ENCODE measurements at places on chromosomes 4 and X.

GRCh38 chr4:128812442-128813235, 3.1 kb downstream of the JADE1 start:
- DNase-seq: peak; percentile 31

GRCh38 chrX:105458846-105459245, 238.4 kb upstream of the TEX13A start:
- no peak for DNase-seq

DNA sequence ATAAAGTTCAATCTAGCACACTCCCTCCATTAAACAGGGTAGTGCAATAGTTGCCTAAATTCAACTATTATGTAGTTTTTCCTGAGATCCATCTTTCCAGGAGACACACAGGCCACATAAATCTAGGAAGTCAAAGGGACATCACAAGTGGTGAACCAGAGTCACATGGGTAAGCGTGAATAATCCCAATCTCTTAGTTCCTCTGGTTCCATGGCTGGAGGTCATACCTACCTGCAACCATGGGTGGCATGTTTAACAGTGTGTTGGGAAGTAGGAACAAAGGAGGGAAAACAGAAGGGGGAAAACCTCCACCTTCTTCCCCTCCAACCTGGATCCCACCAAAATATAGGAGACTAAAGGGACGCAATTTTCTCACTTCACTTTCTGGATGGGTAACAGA, 2651.6 kb downstream of the ARAP2 start:
- no peak for DNase-seq

- no peak for DNase-seq
These were observed 88.0 kb upstream of the MAGEB18 start for GRCh38 chrX:26050099-26050498.

DNA sequence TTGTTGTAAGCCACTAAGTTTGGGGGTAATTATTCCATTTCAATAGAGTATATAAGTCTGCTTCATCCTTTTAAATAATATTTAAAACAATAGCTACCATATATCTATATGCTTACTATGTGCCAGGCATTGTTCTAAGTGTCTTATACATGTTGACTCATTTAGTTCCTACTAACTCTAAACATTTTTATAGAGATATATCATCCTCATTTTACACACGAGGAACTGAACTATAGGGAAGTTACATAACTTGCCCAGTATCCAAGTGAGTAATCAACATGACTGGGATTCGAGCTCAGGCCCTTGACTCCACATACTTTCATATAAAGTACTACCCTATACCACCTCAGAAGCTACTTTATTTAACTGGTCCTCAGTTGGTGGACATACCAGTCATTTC, 175.3 kb upstream of the RAI2 start:
- DNase-seq: peak; percentile 2

GRCh38 chr4:1463088-1463926, 57.1 kb upstream of the NKX1-1 start:
- DNase-seq: no peak

- no peak for DNase-seq
These were observed 360.5 kb downstream of the ZNF674 start for GRCh38 chrX:46184749-46185148.

DNA sequence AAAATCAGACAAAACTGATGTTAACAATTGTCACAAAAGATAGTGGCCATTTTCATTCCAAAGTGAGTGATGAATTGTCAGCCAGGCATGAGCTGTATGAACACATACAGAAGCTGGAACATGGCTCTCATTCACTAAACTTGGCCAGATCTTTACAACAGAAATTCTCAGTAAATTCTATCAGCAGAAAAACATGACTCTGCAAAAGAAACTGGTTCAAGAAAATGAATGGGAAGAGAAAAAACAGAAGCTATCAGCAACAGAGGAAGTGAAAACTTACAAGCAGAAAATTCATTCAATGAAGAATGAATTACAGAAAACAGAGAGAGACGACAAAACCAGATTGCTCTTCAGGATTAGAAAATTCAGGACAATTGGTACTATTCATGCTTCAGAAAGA, 249.6 kb downstream of the COL25A1 start:
- no peak for DNase-seq

DNA sequence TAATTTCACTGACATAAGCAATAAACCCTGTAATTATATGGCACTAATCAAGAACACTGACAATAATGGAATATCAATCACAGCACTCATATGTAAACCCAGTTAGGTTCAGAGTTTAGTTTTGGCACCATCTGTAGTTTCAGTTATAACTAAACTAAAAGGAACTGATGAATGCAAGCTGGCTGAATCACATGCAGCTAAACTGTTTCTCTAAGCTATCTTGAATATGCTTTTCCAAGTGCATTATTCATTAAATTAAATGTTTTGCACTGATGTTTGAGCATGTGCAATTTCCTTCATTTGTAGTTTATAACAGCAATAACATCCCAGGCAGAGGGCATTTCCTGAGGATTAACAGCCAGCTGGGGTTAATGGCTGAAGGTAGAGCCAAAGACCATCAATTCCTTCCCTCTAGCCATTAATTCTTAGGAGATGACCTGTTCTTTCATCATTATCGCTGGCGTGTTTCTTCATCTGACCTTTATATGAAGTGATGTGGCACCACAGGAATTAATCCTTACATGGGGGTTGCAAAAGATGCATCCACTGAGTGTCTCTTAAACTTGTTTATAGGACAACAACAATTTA, 562.8 kb upstream of the IGFBP7 start:
- no peak for DNase-seq

DNA sequence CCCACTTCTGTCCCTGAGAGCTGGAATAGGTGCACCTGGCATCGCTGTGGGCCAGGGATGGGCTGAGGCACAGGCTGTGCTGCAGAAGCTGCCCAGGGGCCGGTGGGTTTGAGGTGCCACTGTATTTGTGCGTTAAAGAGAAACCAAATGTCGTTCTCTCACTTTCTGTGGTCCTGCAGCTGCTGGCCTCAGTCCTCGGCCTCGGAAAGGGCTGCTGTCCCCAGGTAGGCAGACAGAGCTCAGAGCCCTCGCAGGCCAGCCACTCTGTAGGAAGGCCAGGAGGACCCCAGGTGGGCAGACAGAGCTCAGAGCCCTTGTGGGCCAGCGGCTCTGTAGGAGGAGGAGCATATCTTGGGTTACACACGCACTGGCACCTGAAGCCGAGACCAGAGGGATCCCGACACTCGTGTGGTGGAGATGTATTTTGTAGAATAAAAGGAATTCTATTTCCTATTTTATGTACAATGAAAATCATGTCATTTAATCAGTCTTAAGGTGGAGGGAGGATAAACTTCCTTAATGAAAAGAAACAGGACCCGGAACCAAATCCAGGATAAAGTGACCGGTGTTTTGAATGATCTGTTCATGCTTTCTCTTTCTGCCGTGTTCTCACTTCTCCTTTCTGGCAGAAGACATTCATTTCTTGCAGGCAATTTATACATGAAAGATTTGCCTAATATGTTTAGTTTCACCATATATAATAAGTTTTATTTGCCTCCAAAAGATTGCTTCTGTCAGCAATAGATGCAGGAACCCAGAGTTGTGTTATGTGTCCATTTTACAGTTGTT, 54.4 kb upstream of the HGFAC start:
- peak; percentile 52 for DNase-seq

GRCh38 chr4:24229978-24230377, 340.1 kb upstream of the PPARGC1A start:
- no peak for DNase-seq

Measured in inflammatory macrophage treated with lipopolysaccharide for 1 hour (primary cell).